Upper lobe of left lung (tissue), 6 donors: ENCODE measurements at places on chromosomes 1 and 21. TPM values are rescaled to one million over a fixed set of nuclear protein-coding genes. Genes with fewer than 3 reads are reported as not detected.

Gene CACHD1
- total RNA-seq = 16.7 TPM

DNA sequence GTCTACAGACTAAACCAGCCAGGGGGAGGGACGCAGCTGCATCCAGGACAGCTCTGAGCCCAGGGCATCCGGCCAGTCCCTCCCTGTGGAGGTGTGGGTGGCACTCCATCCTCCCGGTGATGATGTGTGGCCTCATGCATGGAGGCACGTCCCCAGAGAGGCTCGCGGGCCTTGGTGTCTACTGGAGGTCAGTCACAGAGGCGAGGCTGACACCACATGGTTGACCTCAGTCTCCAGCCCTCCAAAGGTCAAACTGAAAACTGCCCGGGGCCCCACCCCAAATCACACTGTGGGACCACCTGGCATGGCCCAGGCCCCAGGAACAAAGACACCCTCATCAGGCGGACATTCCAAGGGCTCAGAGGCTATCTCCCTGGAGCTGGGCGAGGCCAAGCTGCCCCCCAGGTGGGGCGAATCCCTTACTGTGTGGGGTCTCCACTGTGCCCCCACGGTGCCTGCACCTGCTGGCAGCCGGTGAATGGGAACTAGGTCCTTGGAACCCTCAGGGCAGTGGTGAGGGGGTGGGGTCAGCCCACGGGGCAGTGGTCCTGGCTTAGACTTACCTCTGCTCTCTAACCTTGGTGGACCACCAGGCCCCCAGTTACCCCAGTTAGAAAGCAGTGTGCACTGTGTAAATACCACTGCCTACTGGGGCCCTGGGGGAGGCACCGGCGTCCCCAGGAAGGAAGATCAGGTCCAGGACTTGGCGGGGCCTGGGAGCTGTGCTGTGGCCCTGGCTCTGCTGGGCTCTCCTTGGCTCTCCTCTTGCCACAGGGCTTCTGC is 49.1 kb downstream of the TRPM2 start:
- no peak overlapping the region for H3K27ac ChIP-seq
- no peak overlapping the region for H3K4me3 ChIP-seq
- no peaks in the 10 kb centered on the region for H3K27me3 ChIP-seq
- no peaks in the 10 kb centered on the region for H3K4me1 ChIP-seq
- DNase-seq = peak; percentile 30

Gene MYBPH
- total RNA-seq = not detected

GRCh38 chr1:100622037-100622436 is 84.1 kb downstream of the GPR88 start:
- DNase-seq = no peak
- no peak overlapping the region for H3K27ac ChIP-seq
- no peaks in the 10 kb centered on the region for H3K27me3 ChIP-seq
- H3K4me1 ChIP-seq = peaks cover 6% of the 10 kb centered on the region
- no peaks in the 10 kb centered on the region for H3K36me3 ChIP-seq
- H3K4me3 ChIP-seq = no peak overlapping the region

DNA sequence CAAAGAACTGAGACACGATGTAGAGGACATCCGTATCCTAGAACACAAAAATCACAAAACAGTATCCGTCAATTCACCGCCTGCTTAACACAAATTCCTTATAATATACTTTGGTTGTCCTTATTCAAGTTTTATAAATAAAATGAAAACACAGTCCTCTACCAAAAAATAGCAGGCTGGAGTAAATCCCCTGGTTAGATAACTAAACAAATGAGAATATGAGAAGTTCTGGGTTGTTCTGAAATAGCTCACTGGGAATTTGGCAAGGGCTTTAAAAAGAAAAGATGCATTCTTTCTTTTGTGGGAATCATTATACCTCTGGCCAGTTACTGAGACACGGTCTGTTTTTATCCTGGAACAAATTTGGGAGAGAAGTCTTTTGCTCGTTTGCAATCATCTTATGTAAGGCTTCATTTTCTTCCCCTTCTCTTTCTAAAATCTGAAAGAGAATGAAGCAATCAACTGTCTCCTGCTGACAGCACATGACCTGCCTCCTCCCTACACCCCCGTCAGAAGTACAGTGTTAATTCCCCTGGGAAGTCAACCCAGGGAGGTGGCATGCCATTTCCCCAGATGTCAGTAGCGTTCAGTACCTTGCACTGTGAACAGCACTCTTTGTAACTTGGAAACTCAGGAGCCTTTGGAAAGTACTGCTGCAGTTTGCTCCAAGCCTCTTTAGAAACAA is 37.1 kb upstream of the RAP1GAP start:
- peaks cover 7% of the 10 kb centered on the region for H3K36me3 ChIP-seq
- DNase-seq = no peak

Gene FCRL2
- 3.1 TPM for total RNA-seq

Gene CFHR1
- total RNA-seq = not detected

Gene RAB3B
- total RNA-seq = not detected

- no peak overlapping the region for H3K27ac ChIP-seq
- no peaks in the 10 kb centered on the region for H3K27me3 ChIP-seq
- H3K4me1 ChIP-seq = no peaks in the 10 kb centered on the region
- no peaks in the 10 kb centered on the region for H3K36me3 ChIP-seq
- no peak for DNase-seq
Measured at GRCh38 chr1:75625795-75626194, 14.9 kb upstream of the SLC44A5 start.

GRCh38 chr1:89390707-89391106 is 26.8 kb downstream of the GBP6 start:
- DNase-seq = no peak
- no peak overlapping the region for H3K27ac ChIP-seq
- no peaks in the 10 kb centered on the region for H3K27me3 ChIP-seq
- no peaks in the 10 kb centered on the region for H3K36me3 ChIP-seq
- no peaks in the 10 kb centered on the region for H3K4me1 ChIP-seq

- no peak overlapping the region for H3K27ac ChIP-seq
- H3K36me3 ChIP-seq = no peaks in the 10 kb centered on the region
- no peak for DNase-seq
- H3K4me1 ChIP-seq = no peaks in the 10 kb centered on the region
- H3K27me3 ChIP-seq = no peaks in the 10 kb centered on the region
Measured at GRCh38 chr1:245995474-245995873, 511.6 kb downstream of the SMYD3 start.
